Left hindlimb (tissue), 1 donor: ENCODE measurements at places on chromosomes 6 and 20.

DNA sequence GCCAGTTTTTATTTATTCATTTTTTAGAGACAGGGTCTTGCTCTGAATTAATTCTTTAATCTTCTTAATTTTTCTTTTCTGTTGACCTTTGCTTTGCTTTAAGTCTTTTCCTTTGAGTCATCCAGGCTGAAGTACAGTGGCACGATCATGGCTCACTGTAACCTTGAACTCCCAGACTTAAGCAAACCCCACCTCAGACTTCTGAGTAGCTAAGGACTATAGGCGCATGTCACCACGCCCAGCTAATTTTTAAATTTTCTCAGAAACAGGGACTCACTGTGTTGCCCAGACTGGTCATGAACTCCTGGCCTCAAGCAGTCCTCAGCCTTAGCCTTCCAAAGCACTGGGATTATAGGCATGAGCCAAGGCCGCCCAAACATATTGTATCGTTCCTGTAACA is 71.3 kb upstream of the GNRH2 start:
- no peak for DNase-seq

GRCh38 chr20:34573541-34574300 is 15.2 kb downstream of the MAP1LC3A start:
- DNase-seq: no peak

GRCh38 chr6:158849899-158850806 is 31.0 kb upstream of the EZR start:
- DNase-seq: no peak

- DNase-seq: no peak
Measured at GRCh38 chr20:62014488-62014775, 51.2 kb downstream of the TAF4 start.

- DNase-seq: no peak
Measured at GRCh38 chr20:25465243-25466135, 58.0 kb downstream of the GINS1 start.

DNA sequence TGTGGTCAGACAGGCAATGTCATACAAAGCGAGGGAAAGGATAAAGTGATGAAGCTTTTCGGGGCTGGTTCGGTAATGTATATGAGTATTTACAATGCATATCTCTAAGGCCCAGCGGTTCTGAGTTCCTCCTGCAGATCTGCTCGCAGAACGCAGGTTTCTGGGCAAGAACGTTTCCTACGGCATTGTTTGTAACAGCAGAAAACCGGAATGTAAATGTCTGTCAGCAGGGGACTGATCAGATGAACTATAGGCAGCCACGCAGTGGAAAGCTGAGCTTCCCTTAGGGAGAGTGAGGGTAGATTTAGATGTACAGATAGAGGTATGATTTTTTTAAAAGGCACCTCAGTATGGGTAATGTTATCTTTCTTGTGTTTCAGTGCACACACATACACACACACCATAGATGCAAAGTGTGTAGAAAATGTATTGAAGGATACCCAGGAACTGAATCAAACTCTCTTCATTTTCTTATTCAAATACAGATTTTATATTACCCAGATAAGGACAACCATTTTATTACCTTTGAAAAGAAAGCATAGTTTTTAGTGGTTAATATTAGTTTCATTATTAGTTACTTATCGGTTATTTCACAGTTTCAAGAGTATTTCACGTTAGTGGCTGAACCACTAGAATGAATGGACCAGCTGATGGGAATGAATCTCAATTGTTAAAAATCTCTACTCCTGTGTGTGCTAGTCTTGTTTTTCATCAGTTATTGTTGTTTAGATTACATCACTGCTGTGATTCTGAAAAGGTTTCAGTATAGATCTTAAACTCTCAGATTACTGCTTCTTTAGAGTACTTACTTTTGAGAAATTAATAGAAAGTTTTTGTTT is 56.2 kb downstream of the SNX9 start:
- DNase-seq: no peak

- DNase-seq: no peak
Measured at GRCh38 chr6:104642871-104643270, 216.8 kb downstream of the HACE1 start.

DNA sequence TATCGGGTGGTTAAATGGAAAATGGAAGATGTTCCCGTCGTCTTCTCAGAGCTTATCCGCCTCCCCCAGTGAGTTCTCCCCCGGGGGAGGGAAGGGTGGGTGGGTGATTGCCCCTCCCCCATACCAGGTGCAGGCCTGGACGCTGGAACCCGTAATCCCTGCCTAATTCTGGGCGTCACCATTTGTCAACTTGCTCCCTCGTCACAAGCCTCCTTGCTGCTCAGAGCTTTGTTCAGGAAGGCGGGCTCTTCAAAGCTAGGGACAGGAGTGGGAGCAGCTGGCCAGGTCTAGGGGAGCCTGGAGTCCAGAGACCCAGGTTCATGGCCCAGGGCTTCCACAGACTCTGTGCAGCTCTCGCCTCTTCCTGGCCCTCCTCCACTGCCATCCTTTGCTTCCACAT is 25.6 kb downstream of the CDH22 start:
- DNase-seq: no peak

DNA sequence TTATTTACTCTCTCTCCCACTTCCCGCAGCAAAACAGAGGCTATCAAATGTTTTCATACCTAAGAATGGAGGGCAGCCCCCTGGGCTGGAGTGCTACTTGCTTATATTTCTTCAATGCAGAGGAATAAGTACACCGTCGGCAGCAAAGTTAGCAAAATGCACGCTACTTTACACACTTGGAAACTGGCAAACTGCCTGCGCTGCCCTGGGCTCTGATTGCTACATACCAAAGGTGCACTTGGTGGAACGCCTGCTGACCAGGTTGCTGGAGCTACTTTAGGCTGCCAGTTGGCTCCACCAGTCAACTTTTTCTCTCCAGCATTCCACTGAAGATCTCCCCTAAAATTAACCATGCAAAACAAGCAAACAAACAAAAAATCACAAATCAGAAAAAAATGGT is 62.4 kb downstream of the PRSS35 start:
- no peak for DNase-seq

DNA sequence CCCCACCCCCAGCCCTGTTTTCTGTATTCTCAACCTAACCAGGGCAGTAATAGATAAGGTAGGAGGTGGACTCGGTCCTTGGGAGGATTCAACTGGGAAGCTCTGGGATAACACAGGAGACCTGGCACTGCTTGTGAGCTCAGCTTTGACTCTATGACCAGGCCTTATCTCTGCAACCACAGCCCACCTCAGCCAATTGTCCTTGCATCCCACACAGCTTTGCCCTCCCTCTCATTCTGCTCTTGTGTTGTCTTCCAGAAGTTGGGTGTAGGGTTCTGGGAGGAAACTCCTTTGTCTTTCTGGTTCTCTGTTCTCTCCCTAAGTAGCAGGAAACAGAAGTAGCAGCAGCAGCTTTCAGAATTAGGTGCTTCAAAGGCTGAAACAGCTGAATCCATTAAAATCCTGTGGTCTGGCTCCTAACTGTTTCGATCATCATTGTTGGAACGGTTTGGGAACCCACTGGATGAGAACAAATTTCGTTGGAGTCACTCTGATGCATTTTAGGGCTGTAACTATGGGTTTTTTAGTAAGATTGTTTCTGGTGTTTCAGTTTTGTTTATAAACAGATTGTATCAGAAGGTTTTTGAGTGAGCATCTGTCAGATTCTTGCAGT is 32.4 kb upstream of the SNX9 start:
- DNase-seq: no peak
